ENCODE measurements at places on chromosomes 1 and 21.

- no peaks in the 10 kb centered on the region for H3K36me3 ChIP-seq
- no peaks in the 10 kb centered on the region for H3K4me1 ChIP-seq
- DNase-seq: no peak
- H3K27ac ChIP-seq: no peak overlapping the region
These were observed 98.1 kb downstream of the TM2D1 start for GRCh38 chr1:61626816-61627215.

DNA sequence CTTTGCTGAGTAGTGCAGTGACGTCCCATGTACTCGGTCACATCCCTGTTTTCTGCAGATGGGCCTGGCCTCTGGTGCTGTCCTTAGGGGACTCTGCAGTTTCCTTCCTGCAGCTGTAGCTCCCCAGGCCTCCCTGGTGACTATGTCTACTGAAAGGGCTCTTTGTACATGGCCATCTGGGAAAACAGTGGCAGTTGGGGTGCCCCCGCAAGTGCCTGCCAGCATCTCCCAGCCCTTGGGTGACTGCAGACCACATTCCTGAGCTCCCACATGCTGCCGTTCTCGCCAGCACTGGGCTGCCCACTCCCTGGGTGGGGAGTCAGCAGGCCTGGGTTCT is 37.5 kb upstream of the KCNA10 start:
- H3K4me1 ChIP-seq: no peaks in the 10 kb centered on the region
- H3K4me3 ChIP-seq: no peak overlapping the region
- H3K27me3 ChIP-seq: peaks cover 5% of the 10 kb centered on the region
- H3K27ac ChIP-seq: no peak overlapping the region

- H3K27me3 ChIP-seq: no peaks in the 10 kb centered on the region
- no peak overlapping the region for H3K27ac ChIP-seq
- H3K4me1 ChIP-seq: 0 out of 2 replicates have a peak, but pooled peaks cover 9% of the 10 kb centered on the region
These were observed 8.8 kb upstream of the ATP13A2 start for GRCh38 chr1:17020502-17020901.

DNA sequence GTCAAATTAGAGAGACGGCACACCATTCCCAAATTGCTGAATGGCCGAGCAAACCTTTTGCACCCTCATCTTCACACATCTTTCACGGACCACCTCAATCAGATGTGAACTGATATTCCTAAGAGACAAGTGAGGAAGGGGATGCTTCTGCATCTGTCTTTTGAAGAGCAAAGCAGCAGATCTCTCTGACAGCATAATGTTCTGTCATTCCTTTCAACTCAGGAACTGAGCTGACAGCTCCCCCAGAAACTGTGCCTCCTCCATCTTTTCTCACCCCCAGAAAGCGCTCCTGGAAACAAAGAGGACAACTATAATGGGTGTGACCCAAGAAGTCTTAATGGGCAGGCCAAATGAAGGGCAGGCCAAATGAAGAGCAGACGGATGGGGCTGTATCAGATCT is 256.4 kb downstream of the C1orf94 start:
- no peak for DNase-seq
- H3K27me3 ChIP-seq: peaks cover 1% of the 10 kb centered on the region
- no peak overlapping the region for H3K27ac ChIP-seq

- peaks cover 2% of the 10 kb centered on the region for H3K36me3 ChIP-seq
- H3K4me1 ChIP-seq: peaks cover 28% of the 10 kb centered on the region
- no peaks in the 10 kb centered on the region for H3K27me3 ChIP-seq
- H3K4me3 ChIP-seq: peak within 1 kb of the TSS; percentile 80
- DNase-seq: peak; percentile 77
- peak within 1 kb of the TSS; percentile 94 for H3K27ac ChIP-seq
These were observed at the start of gene TSEN15 for GRCh38 chr1:184051485-184052193. Gene TSEN15, plus strand, starts transcription at chr1:184051730. Its CDS starts 26 bp downstream, at chr1:184051756.

GRCh38 chr1:95536501-95536900 is 302.5 kb downstream of the RWDD3 start:
- no peaks in the 10 kb centered on the region for H3K27me3 ChIP-seq
- H3K4me3 ChIP-seq: no peak overlapping the region
- H3K4me1 ChIP-seq: no peaks in the 10 kb centered on the region
- H3K36me3 ChIP-seq: no peaks in the 10 kb centered on the region
- H3K27ac ChIP-seq: no peak overlapping the region
- DNase-seq: no peak

DNA sequence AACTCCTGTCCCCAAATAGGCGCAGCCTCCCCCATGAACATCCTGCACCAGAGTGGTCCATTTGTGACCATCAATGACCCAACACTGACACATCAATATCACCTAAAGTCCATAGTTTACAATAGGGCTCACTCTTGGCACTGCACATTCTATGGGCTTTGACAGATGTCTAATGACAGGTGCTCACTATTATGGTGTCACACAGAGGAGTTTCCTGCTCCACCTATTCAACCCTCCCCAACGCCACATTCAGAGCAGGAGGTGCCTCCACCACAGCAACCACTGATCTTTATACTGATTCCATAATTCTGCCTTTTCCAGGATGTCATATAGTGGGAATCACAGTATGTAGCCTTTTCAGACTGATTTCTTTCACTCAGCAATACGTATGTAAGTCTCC is 24.2 kb downstream of the GNG4 start:
- peaks cover 53% of the 10 kb centered on the region for H3K4me1 ChIP-seq
- H3K27ac ChIP-seq: no peak overlapping the region
- H3K4me3 ChIP-seq: no peak overlapping the region
- no peak for DNase-seq
- no peaks in the 10 kb centered on the region for H3K36me3 ChIP-seq

DNA sequence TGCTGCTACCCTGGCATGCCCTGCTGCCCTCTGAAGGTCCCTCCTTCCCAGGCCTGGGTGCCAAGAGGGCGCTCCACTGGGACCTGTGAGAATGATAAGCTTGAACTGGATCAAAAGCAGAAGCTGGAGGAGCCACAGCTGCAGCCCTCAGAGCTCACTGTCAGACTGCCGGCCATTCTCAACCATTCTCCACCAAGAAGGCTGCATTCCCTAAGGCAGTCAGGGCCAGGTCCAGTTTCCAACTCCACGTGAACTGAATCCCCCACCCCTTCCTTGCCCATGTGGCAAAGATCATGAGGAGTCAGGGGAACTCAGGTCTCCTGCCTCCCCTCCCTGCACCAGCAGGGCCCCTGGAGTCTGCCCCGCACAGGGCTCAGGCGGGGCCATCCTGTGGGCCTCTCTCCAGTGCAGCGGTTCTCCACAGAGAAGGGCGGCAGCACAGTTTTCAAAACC is 19.5 kb downstream of the SLC1A7 start:
- no peaks in the 10 kb centered on the region for H3K36me3 ChIP-seq
- no peak overlapping the region for H3K4me3 ChIP-seq
- peaks cover 80% of the 10 kb centered on the region for H3K4me1 ChIP-seq
- H3K27ac ChIP-seq: no peak overlapping the region

GRCh38 chr1:228358039-228358763 is 48.4 kb downstream of the TRIM11 start:
- H3K4me1 ChIP-seq: no peaks in the 10 kb centered on the region
- H3K27me3 ChIP-seq: peaks cover 7% of the 10 kb centered on the region
- H3K27ac ChIP-seq: no peak overlapping the region
- H3K36me3 ChIP-seq: no peaks in the 10 kb centered on the region
- H3K4me3 ChIP-seq: no peak overlapping the region

DNA sequence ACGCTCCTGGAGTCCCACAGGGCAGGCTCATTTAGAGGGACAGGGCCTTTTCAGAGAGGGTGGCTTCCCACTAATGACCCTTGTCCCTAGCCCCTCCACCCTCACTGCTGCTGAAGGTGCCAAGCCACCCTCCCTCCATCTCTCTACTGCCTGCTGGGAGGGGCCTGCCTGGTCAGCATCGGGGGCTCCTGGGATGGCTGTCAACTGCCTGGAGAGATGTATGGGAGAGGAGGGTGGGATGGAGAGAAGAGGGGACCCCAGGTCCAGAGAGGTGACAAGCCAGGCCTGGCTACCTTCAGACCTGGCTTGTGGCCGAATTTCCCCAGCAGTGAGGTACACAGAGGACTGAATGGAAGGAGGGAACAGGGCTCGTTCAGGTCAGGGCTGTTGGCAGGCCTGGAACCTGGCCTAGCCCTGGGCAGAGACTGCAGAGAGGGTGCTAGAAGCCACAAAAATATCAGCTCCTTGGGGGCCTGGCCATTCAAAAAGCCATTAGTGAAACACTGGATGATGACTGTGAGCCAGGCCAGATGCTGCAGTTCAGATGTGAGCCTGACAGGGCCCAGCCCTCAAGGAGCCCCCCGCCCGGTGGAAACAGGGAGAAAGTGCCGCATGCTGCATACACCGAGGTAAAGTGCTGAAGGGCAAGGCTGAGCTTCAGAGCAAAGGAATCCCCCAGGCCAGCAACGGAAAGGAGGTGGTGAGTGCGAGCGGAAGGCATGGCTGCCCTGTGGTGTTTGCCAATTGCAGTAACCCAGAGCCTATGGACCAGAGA is 20.0 kb downstream of the MMEL1 start:
- peaks cover 6% of the 10 kb centered on the region for H3K27me3 ChIP-seq
- H3K4me3 ChIP-seq: no peak overlapping the region
- H3K27ac ChIP-seq: no peak overlapping the region
- peaks cover 6% of the 10 kb centered on the region for H3K4me1 ChIP-seq

Measured in HepG2 (cell line).